RWPE2 (cell line): ENCODE measurements at places on chromosomes 2 and 18.

DNA sequence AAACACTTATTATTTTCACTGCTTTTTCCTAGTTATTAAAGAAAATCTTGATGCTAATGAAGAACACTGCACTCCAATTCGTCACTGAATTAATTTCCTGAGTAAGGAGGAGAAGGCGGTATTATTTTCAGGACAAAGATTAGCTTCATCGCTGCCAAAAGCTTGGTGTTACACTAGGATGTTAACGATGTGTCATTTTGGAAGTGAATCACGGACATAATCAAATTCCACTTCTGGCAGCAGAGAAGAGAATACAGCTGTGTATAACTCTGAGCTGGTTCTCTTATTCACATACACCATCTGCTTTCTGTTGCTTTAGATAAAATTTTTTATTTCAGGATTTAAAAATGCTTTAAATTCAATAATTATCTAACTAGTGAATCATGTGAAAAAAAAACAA is 74.1 kb downstream of the SCG2 start:
- no peak for DNase-seq

GRCh38 chr18:1253827-1254226 is 349.2 kb downstream of the ADCYAP1 start:
- DNase-seq: no peak

DNA sequence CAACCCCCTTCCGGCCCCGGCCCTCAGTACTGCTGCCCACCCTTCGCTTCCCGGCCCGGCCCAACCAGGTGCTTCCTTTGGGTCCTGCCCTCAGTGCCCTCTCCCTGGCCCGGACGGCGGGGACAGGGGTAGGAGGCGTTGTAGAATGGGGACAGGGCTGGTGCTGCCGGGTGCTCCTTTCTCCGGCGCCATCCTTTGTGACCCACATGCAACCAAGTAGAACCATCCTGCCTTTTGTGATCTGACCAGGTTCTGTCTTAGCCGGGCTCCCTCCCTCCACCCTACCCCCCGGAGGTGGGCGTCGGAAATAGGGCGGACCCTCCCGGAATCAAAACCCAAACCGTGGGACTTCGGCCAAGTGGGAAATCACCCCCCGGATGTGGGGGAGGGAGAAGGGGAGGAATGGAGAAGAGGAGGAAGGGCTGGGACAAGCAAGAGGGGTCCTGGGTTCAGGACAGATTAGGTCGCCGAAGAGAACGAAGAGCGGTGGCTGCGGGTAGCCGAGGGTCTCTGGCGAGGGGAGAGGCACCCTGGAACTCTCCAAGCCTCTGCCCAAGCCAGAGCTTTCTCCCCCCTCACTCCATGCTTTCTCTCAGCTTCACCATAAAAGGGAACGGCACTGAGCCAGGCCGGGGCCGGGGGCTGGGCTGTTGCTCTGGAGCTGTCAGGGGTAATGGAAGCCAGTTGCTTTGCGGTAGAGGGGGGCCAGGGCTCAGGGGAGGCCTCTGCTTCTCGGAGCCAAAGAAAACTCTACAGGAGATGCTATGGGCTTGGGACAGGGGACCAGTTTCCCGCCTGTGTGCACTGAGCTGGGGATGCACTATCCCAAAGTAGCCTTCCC is 756 bp upstream of the OST4 start:
- no peak for DNase-seq

GRCh38 chr2:68715353-68716041 is 19.1 kb upstream of the ARHGAP25 start:
- DNase-seq: no peak

GRCh38 chr2:149399934-149400615 is 69.7 kb downstream of the LYPD6 start:
- no peak for DNase-seq
